ENCODE measurements at places on chromosomes 5 and 9. TPM values are rescaled to one million over a fixed set of nuclear protein-coding genes. Genes with fewer than 3 reads are reported as not detected.

GRCh38 chr5:52864371-52864770 lies 76.7 kb downstream of the ITGA1 start:
- peaks cover 9% of the 10 kb centered on the region for H3K27me3 ChIP-seq
- no peak for DNase-seq
- H3K4me1 ChIP-seq = no peaks in the 10 kb centered on the region
- no peak overlapping the region for H3K4me3 ChIP-seq
- H3K36me3 ChIP-seq = no peaks in the 10 kb centered on the region

PHF24 gene
- 0.11 TPM for total RNA-seq

DNA sequence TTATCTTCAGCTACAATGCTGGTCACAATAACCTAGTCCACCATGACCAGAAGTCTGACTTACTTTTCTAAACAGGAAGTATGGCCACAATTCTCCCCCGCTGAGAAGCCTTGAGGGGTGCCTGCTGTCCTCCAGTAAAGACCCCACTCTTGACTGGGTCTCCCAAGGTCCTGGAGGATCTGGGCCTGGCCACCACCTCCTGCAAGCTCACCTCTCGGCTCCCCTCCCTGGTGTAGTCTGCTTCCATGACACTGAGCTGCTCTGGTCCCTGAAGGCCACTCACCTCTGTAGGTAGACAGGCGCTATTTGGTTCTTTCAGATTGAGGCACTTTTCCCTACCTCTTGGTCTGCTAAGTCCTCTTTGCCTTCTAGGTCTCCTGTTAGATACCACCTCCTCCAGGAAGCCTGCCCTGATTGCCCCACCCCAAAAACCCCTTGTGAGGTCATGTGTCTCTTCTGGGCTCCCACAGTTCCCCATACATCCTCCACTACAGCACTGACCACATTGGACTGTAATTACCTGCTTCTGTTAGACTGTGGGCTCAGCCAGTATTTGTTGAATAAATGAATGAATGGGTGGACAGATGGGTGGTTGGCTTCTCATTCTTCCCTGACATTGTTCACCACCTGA lies 62.6 kb upstream of the IER5L start:
- H3K4me1 ChIP-seq = peaks cover 28% of the 10 kb centered on the region
- no peaks in the 10 kb centered on the region for H3K27me3 ChIP-seq
- DNase-seq = no peak
- H3K36me3 ChIP-seq = no peaks in the 10 kb centered on the region

STKLD1 gene
- 0.87 TPM for total RNA-seq

COL15A1 gene
- not detected for total RNA-seq

EXOSC3 gene
- total RNA-seq = 86.3 TPM

- no peak overlapping the region for H3K4me3 ChIP-seq
- peaks cover 54% of the 10 kb centered on the region for H3K36me3 ChIP-seq
- H3K4me1 ChIP-seq = peaks cover 13% of the 10 kb centered on the region
- no peaks in the 10 kb centered on the region for H3K27me3 ChIP-seq
Measured at GRCh38 chr9:34087370-34087769, 38.7 kb upstream of the UBAP2 start.

GRCh38 chr9:32092031-32092430 lies 292.4 kb upstream of the ACO1 start:
- no peak overlapping the region for H3K4me3 ChIP-seq
- H3K4me1 ChIP-seq = no peaks in the 10 kb centered on the region
- no peaks in the 10 kb centered on the region for H3K27me3 ChIP-seq
- H3K36me3 ChIP-seq = no peaks in the 10 kb centered on the region
- DNase-seq = no peak
